ENCODE measurements at places on chromosomes 1 and 21. TPM values are rescaled to one million over a fixed set of nuclear protein-coding genes. Genes with fewer than 3 reads are reported as not detected.

DNA sequence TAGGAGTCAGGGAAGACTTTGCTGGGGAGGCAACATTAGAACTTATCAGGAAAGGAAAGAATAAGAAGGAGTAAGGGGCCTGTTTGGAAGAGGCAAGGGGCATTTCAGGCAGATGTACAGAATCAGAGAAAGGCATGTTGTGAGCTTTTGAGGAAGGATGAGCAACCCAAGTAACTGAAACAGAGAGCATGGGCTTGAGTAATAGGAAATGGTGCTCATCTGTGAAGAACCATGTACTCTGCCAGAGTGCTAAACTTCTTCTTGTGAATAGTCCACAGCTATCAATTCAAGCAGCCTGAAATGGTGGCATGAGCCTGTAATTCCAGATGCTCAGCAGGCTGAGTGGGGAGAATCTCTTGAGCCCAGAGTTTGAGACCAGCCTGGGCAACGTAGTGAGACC is 19.2 kb upstream of the PIGK start:
- H3K27me3 ChIP-seq, result no peaks in the 10 kb centered on the region
- H3K36me3 ChIP-seq, result peaks cover 7% of the 10 kb centered on the region
- 0 out of 2 replicates have a peak, but pooled peaks cover 2% of the 10 kb centered on the region for H3K4me1 ChIP-seq
- no peak overlapping the region for H3K4me3 ChIP-seq
- DNase-seq, result no peak

Gene TOR1AIP2
- 57.2 TPM for total RNA-seq

DNA sequence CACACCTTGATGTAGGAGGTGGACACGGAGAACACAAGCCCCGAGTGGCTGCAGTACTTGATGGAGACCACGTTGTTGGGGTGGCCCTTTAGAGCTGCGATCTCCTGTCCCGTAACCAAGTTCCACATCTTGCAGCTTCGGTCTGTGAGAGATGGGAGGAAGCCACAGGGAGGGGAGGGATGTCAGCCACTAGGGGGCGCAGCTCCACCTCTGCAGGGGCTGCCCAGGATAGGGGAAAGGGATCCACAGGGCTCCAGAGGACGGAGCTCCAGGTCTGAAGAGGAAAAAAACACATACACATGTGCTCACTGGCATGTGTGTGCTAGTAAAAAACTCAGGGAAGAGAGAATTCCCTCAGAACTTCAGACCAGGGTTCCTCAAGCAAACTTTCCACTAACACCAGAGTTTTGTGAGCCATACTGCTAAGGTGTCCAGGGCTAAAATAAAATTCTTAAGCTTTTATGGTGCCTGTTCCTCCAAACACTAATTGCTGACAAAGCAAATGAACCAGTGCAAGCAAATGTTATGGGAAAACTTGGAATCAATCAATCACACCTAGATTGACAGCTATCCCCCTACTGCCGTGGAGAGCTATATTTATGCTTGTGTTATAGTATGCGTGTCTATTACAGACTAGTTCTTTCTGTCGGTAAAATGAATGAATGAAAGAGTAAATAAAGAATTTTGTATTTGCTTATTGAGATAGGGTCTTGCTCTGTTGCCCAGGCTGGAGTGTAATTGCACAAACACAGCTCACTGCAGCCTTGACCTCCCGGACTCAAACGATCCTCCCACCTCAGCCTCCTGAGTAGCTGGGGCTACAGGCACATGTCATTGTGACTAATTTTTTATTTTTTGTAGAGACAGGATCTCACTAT is 43.7 kb downstream of the KIF21B start:
- no peaks in the 10 kb centered on the region for H3K27me3 ChIP-seq
- H3K4me1 ChIP-seq, result no peaks in the 10 kb centered on the region
- no peak overlapping the region for H3K4me3 ChIP-seq
- H3K36me3 ChIP-seq, result peaks cover 27% of the 10 kb centered on the region
- peak; percentile 90 for DNase-seq

DNA sequence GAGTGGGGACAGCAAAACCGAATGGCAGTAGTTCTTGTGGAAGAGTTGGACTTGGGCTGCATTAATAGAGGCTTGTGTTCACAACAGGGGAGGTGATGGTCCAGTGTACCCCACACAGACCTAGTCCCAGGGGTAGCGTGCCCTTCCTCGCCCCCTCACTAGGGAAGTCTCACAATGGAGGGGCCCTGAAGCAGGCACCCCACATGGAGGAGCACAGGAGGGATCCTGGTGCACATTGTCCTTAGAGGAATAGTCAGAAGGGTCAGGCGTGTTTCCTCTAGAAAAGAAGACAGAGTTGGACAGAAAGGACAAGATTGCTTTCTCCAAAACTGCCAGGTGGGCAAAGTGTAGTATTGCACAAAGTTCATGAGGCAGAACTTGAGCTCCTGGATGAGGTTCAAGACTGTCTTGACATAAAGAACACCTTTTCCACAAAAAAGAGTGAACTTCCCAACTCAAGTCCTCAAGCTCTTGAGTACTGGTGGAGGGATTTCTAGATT is 23.3 kb downstream of the ETNK2 start:
- no peak for DNase-seq
- H3K4me1 ChIP-seq, result peaks cover 47% of the 10 kb centered on the region
- peak overlapping the region; percentile 57 for H3K4me3 ChIP-seq

DNA sequence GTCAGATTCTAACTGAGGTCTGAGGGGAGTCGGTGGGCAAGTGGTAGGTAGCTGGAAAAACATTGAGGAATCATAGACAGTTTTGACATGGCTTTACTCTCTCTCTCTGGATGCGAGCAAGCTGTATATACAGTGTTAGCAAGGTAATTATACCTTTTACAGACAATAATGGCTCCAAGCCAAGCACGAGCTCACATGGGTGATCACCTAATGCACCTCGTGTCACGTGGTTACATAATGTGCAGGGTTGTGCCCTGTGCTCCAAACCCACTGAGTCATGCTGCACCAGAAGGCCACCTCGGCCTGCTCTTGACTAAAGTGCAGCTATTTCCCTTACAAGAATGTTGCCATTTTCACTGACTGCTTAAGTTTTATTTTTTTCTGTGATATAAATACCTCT is 7.6 kb upstream of the CLCA2 start:
- no peak overlapping the region for H3K27ac ChIP-seq
- no peak for DNase-seq
- no peaks in the 10 kb centered on the region for H3K27me3 ChIP-seq
- peaks cover 2% of the 10 kb centered on the region for H3K4me1 ChIP-seq
- no peaks in the 10 kb centered on the region for H3K36me3 ChIP-seq

Gene CDK18
- total RNA-seq, result 71.9 TPM

GRCh38 chr21:46116189-46116775 is 18.4 kb downstream of the COL6A2 start:
- H3K27ac ChIP-seq, result no peak overlapping the region
- H3K27me3 ChIP-seq, result no peaks in the 10 kb centered on the region
- H3K4me3 ChIP-seq, result no peak overlapping the region
- peaks cover 36% of the 10 kb centered on the region for H3K36me3 ChIP-seq
- peak; percentile 10 for DNase-seq

GRCh38 chr21:41247561-41248545 is 68.7 kb upstream of the FAM3B start:
- DNase-seq, result no peak
- peaks cover 21% of the 10 kb centered on the region for H3K36me3 ChIP-seq
- H3K4me3 ChIP-seq, result no peak overlapping the region
- H3K27ac ChIP-seq, result no peak overlapping the region
- H3K4me1 ChIP-seq, result peaks cover 18% of the 10 kb centered on the region

Gene TMEM51
- 9.2 TPM for total RNA-seq
